OCI-M1 (cell line): ENCODE measurements at places on chromosomes 7 and 10.

DNA sequence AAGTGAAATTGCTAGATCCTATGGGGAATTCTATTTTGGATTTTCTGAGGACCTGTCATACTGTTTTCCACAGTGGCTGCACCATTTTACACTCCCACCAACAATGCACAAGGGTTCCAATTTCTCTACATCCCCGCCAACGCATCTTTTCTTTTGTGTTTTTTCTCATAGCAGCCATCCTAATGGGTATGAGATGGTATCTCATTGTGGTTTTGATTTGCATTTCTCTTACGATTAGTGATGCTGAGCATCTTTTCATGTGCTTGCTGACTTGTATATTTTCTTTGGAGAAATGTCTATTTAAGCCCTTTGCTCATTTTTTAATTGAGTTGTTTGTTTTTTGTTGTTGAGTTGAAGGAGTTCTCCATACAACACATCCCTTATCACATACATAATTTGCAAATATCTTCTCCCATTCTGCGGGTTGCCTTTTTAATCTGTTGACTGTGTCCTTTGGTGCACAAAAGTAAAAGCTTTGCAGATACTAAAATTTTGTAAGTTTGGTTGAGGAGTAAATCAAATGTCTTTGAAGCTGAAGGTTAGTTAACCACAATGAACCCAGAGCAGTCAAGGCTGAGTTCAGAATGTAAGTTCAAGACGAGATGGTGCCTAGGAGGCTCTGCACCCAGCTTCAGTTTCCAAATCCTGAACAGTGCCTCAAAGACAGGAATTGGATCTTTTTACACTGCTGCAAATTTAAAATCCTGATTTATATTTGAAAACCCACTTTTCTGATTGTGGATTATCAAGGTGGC is 195.4 kb downstream of the COBL start:
- DNase-seq = no peak

DNA sequence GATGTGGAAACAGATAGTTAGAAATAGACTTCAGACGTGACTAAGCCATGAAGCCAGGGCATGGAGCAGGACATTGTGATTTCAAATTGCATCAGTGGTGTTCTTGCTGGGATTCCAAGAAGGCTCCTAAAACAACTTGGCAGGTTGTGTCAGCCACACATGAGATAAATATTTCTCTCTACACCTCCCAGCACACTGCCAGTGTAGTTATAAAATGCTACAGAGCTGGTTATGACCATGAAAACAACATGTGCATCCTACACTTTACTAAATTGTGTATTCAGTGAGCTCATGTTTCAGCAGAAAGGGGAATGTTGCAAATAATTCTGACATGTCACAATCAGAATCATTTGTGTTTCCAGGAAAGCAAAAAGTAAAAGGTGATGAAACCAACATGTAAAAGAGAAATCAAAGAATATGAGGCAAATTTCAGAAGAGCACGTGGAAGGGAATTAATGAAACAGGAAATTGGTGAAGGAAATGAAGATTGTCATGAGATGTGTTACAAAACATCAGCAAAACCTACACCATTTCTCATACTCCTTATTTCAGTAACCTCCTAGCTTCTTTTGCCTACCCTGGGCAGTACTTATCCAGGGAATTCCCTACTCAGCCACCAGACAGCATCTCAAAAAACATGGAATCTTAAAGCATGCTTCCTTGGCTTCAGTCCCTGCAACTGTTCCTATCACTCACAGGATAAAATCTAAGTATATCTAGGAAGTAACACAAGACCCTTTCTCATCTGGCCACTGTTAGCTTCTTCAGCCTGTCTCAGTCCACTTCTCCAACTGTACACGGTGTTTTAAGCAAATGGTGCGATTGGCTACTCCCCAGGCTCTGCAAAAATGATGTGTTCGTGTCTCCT is 5.8 kb upstream of the CYP3A7 start:
- DNase-seq = peak; percentile 49

GRCh38 chr7:44231088-44231487 is 30.3 kb downstream of the YKT6 start:
- no peak for DNase-seq

- DNase-seq = peak; percentile 86
Measured at GRCh38 chr10:101693978-101694673, 844 bp downstream of the FBXW4 start.

GRCh38 chr10:108241166-108241565 is 1076.7 kb upstream of the SORCS1 start:
- no peak for DNase-seq

DNA sequence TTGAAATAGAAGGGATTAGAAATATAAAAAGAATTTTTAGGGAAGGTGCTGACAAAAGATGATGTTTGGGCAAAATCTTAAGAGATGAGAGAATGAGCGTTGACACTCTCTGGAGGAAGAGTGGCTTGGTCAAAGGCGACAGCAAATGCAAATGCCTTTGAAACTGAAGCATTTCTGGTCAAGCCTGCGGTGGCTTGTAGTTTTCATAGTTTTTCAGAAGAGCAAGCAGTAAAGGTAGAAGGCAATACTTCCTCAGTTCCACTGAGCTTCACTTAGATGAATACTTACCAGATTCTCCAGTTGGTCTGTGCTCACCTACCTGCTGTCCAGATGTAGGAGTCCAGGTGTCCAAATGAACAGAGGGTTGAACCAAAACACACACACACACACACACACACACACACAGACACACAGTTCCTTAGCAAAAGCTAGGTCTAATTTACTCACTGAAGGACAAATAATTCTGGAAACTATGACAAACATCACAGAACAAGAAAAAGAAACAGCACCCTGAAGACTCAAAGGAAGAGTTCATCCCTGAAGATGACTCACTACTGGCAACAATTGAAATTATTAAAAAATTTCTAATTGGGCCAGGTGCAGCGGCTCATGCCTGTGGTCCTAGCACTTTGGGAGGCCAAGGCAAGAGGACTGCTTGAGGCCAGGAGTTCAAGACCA is 12.1 kb upstream of the STK17A start:
- no peak for DNase-seq

DNA sequence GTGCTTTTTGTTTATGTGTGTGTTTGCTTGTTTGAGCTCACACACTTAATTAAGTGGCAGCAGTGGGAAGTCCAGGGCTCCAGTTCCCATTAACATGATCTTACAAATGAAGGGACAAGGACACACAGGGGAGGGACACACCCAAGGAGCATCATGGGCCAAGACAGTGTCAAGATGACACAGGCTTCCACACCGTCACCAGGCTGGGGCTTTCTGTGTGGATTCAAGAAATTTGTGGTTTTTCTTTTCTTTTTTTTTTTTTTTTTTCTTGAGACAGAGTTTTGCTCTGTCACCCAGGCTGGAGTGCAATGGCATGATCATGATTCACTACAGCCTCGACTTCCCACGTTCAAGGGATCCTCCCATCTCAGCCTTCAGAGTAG is 173.6 kb downstream of the KIAA1217 start:
- no peak for DNase-seq

- DNase-seq = no peak
Measured at GRCh38 chr7:36016648-36017047, 136.4 kb upstream of the EEPD1 start.

GRCh38 chr10:27065084-27065483 is 35.2 kb downstream of the ANKRD26 start:
- DNase-seq = no peak

- no peak for DNase-seq
Measured at GRCh38 chr7:155584261-155584660, 37.9 kb upstream of the CNPY1 start.

GRCh38 chr7:141974831-141975230 is 1.3 kb upstream of the TAS2R38 start:
- DNase-seq = peak; percentile 28

DNA sequence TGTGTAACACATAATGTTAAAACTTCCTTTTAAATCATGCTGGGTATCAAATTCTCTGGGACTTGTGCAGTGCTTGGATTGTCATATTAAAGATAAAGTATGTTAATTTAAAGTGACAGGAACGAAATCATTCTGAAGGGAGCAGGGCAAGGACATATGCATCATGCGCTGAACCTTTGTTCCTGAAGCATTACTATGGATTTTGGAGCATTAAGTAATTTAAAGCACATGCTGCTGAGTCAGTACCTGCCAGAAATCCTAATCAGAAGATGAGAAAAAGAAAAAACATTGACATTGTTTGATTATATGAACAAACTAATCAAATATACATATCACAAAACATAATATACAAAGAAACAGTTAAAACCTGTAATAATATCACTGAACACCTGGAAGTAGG is 101.4 kb downstream of the MICU1 start:
- no peak for DNase-seq

- no peak for DNase-seq
Measured at GRCh38 chr7:44286618-44287487, 38.5 kb downstream of the CAMK2B start.

- DNase-seq = peak; percentile 58
Measured at GRCh38 chr7:33107136-33108066, 1.8 kb downstream of the RP9 start.

DNA sequence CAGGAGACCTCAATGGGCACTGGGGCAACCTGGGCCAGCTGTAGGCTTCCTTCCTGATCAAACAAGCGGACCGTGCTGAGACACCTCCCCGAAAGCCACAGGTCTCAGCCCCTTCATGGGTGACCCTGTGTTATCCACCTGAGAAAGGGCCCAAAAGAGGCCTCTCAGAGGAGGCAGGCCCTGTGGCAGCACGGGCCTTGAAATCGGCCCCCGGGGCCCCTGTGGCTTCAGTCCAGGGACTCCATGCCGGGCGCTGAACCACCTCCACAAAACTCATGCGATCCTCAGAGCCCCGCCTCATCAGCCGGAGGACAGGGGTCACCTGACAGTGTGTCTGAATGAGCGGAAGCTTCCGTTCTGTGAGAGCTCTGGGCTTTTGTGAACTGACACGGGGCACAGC is 307.1 kb downstream of the PAXIP1 start:
- no peak for DNase-seq

- DNase-seq = no peak
Measured at GRCh38 chr7:7808626-7809025, 90.2 kb upstream of the RPA3 start.
